Tibial nerve (tissue), 4 donors: ENCODE measurements at places on chromosomes 1 and 21. TPM values are rescaled to one million over a fixed set of nuclear protein-coding genes. Genes with fewer than 3 reads are reported as not detected.

DNA sequence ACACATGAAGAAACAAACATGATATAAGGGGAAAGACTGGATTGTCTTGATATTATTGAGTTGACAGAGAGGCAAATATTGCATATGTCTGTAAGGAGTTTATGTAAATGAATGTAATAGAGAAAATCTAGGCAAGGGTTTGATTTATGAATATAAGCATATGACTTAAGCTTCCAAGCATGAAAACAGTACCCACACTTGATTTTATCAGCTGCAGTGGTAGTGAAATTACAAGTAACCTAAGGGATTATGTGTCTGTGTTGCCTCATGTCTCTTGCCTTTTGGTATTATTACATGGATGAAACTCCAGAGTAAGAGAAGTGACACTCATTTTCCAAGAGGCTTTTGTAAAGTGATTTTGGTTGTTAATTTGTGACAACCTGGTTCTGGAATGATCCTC lies 1678.9 kb downstream of the KCNT2 start:
- H3K36me3 ChIP-seq: no peaks in the 10 kb centered on the region
- H3K4me1 ChIP-seq: no peaks in the 10 kb centered on the region
- H3K4me3 ChIP-seq: no peak overlapping the region
- H3K27ac ChIP-seq: no peak overlapping the region
- no peaks in the 10 kb centered on the region for H3K27me3 ChIP-seq

PAPPA2 gene
- 0.22 TPM for total RNA-seq

KCNN3 gene
- 0.21 TPM for total RNA-seq

OR6F1 gene
- total RNA-seq: not detected

GRCh38 chr21:33286600-33287456 lies 20.7 kb downstream of the IL10RB start:
- peaks cover 7% of the 10 kb centered on the region for H3K4me1 ChIP-seq
- H3K36me3 ChIP-seq: peaks cover 4% of the 10 kb centered on the region
- peak overlapping the region; percentile 52 for H3K27ac ChIP-seq
- no peak for DNase-seq

DNA sequence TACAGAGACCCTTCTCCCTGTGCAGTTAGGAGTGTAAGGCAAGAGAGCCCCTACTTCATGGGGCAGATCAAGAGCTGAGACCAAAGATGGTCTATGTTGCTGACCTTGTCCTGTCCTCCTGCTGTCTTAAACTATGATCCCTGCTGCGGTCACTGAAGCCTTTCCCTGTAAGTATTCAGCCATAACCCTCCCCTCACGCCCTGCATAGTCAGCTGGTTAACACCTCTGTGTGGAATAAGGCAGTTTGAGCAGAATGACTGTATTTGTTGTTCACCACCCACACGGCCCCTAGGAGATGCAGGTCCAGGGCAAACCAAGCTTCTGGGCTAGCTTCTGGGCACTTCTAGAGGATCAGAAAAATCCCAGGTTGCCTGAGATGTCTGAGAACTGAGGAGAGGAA lies 356 bp downstream of the TSPAN1 start:
- DNase-seq: no peak
- H3K27ac ChIP-seq: no peak overlapping the region
- no peaks in the 10 kb centered on the region for H3K27me3 ChIP-seq
- no peaks in the 10 kb centered on the region for H3K36me3 ChIP-seq
- H3K4me3 ChIP-seq: no peak overlapping the region

NSL1 gene
- total RNA-seq: 30.6 TPM

DNA sequence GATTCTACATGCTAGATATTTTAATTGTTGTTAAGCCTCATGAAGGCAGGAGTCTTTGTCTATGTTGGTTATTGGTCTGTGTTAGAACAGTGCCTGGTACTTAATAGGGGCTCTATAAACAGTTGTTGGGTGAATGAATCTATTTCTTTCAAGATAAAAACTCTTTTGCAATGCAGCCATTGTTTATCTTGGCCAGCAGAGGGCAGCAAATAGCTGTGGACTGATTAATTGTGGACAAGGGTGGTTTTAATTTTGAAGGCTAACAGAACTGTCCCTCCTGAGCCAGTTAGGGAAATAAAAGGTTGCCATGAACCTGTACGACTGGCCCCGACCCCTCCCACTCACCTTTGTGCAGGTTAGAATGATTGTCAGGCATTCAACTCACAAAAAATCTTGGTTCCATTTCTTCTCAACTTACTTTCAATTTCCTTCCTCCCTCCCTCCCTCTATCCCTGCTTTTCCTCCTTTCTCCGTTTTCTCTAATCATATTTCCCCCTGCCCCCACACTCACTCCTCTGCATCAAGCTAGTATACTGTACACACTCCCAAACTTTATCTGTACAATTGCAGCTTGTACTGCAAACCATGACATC lies 66.3 kb upstream of the DIRAS3 start:
- H3K27ac ChIP-seq: no peak overlapping the region
- no peak for DNase-seq
- no peaks in the 10 kb centered on the region for H3K27me3 ChIP-seq
- H3K4me1 ChIP-seq: no peaks in the 10 kb centered on the region
